ENCODE measurements at places on chromosomes 6 and 20.

DNA sequence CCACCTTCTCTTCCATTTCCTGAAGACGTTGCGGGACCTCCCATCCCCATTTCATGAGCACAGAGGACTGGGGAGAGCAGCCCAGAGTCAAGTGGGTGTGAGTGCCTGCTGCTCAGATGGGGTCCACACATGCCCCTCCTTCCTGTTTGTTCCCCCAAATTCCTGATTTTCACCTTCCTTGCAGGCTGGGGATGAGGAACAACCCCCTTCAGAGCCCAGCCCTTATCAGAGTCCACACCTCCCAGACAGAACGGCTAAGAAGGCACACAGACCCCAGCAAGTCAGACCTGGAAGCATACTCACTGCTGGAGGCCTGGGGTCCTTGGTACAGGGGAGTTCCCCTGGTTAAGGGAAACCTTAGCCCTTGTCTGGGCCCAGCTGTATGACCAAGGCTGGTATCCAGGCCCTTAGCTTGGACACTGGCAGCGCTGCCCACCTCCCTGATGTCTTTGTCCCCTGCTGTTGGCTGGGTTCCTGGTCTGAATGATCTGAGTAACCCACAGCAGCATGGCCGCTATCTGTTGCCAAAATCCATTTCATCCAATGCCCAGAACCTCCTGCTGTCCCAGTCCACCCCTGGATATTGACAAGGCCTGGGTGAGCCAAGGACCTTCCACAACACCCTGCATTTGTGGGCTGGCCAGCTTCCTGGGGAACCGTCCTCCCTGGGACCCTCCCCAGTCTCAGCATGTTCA lies 230.9 kb downstream of the SYNDIG1 start:
- no peak for DNase-seq

- DNase-seq: no peak
These were observed 31.5 kb downstream of the SULF2 start for GRCh38 chr20:47753576-47754387.

- DNase-seq: no peak
These were observed 1.1 kb downstream of the RNF39 start for GRCh38 chr6:30074331-30075093.

- no peak for DNase-seq
These were observed 138.3 kb upstream of the INSM1 start for GRCh38 chr20:20229595-20229994.

GRCh38 chr20:43364001-43364400 lies 93.7 kb upstream of the SRSF6 start:
- no peak for DNase-seq

DNA sequence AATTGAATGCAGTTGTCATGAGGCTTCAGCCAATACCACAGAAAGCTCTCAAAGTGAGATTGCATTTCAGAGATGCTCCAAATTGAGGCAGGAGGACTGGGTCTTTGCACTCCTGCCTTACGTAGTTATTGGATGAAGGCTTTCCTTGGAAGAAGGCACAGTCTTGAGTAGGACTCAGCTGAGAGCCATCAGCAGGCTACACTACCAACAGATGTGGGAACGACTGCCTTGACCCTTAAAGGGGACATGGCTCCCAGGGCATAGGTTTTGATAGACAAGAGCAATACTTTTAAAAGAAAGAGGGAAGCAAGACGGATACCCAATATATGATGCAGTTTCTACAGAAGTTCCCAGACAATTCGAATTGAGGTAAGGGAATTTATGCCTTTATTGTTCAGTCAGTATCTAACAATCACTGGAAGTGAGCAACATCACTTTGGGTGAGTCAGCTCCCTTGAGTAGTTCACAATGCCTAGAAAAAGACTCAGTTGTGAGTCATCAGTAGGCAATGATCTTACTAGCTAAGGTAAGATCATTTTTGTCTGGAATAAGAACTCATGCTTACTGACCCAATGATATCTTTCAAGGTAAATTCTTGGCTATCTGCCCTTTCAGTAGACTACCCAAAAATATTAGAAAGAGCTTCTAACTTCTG lies 390.8 kb downstream of the GJA1 start:
- no peak for DNase-seq

DNA sequence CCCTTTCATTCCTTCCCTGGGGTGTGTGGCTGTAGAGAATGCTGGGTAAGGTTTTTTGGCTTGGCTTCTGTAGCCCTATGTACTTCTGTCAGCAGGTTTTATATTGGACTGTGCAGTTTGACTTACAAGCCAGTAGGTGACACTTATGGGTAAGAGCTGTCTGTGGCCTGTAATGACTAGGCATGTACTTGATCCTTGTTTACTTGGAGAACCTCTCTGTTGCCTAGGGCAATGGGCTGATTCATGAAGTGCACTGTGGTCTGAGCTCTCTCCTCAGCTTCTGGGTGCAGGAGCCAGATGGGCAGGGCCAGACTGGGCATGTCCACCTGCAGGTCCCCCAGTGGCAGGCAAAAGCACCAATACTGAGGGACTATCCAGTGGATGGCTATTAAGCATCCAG lies 544.6 kb downstream of the ADGRB3 start:
- DNase-seq: no peak

DNA sequence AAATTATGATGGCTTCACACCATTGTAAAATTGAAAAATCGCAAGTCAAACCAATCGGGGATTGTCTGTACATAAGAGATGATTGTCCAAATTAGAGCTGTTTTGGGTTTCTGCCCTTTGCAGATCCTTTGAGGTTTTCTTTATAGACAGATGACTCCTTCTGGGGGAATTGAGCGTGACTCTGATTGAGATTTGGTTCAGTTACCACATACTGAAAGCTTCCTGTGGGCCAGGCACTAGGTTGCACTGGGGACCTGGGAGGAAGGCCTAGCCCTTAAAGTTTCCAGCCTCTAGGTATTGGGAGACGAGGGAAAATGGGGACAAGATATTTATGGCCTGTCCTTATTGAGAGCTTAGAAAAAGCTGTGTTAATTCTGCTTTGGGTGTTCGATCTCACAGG lies 9.2 kb downstream of the VAPB start:
- no peak for DNase-seq

GRCh38 chr20:60565551-60565950 lies 607.3 kb downstream of the CDH26 start:
- no peak for DNase-seq

GRCh38 chr6:80336911-80337310 lies 230.4 kb downstream of the BCKDHB start:
- DNase-seq: no peak

DNA sequence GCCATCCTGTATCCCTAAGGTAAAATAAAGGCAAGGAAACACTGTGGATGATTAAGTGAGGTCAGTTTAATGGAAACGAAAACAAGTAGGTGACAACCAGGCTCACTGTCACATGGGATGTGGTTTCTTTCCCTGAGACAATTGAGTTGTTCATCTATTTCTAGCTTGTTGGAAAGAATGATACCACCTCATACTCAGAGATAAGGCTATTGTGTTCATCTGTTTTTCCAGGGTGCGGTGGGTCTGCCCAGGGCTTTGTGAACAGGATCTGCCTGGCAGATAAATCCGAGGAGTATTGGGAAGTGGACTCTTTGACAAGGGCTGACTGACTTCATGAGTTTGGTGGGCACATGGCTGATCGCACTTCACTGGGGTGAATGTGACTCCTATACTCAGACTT lies 80.8 kb upstream of the TIAM2 start:
- DNase-seq: no peak

GRCh38 chr20:33437141-33437911 lies 6.2 kb downstream of the SNTA1 start:
- DNase-seq: no peak

DNA sequence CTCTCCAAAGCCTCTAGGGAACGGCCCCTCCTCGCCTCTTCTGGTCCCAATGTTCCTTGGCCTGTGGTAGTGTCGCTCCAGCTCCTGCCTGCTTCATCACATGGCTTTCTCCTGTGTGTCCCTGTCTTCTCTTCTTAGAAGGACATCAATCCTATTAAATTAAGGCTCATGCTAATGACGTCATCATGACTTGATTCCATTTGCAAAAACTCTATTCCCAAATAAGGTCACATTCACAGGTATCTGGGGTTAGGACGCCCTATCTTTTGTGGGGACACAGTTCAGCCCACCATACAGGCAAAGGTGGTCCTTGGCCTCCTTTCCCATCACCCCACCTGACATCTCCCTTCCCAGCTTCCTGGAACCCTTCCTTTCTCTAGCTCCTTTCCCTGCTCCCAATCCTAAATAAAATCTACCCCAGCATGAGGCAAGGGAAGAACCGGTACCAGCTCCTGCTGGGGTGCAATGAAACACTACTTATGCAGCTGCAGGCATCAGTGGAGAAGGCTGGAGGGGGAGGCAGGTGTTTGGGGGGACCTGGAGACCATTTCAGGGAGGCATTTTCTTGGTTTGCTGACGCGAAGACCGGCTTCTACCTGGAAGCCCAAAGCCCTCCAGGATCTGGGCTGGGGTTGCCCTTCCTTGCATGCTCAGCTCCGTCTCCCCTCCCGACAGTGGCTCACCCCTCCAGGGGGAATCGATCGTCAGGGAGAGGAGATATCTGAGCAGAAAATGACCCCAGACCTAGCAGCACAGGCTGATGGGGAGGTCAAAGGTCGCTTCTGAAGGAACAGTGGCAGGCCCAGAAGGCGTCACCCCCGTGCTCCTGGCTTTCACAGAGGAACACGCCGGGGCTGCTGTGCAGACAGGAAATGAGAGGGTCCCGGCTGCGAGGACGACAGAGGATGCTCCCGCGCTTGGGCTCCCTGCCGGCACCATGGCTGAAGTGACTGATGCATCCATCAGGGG lies 71.7 kb upstream of the QKI start:
- DNase-seq: no peak

DNA sequence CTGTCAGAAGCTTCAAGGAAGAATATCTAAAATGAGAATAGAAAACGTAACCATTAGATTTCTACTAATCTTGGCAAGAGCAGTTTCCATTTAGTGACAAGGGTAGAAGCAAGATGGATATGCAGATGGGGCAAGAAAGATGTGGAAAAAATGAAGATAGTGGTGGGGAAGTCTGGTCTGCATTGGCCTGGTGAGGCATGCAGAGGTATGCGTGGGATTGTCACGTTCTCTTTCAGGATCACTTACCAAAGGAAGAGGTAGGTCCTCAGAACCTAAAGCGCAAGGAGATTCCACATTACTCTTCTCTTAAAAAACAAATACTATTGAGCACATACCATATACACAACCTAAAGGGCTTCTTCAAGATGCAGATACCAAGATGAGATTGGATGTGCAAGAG lies 238.7 kb downstream of the UST start:
- DNase-seq: no peak

DNA sequence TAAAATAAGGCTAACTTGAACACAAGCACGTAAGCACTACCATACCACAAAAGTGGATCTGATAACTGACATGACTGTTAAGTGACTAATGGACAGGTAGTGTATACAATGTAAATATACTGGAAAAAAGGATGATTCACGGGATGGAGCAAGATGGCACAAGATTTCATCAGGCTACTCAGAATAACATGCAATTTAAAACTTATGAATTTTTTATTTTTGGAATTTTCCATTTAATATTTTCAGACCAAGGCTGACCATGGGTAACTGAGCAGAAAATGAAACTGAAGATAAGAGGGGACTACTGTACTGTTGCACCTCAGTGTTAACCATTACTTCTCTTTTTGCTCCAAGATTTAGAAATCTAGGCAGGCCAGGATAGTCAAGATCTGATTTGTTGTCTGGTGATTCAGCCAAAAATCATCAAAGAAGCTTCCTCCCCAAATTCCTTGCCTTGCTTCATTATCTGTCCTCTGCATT lies 45.4 kb downstream of the TPBG start:
- DNase-seq: no peak

GRCh38 chr20:52001999-52002666 lies 189.4 kb downstream of the ZFP64 start:
- no peak for DNase-seq

GRCh38 chr6:34015586-34015985 lies 130.3 kb downstream of the GRM4 start:
- no peak for DNase-seq

GRCh38 chr6:5138995-5139827 lies 54.1 kb downstream of the PPP1R3G start:
- no peak for DNase-seq

DNA sequence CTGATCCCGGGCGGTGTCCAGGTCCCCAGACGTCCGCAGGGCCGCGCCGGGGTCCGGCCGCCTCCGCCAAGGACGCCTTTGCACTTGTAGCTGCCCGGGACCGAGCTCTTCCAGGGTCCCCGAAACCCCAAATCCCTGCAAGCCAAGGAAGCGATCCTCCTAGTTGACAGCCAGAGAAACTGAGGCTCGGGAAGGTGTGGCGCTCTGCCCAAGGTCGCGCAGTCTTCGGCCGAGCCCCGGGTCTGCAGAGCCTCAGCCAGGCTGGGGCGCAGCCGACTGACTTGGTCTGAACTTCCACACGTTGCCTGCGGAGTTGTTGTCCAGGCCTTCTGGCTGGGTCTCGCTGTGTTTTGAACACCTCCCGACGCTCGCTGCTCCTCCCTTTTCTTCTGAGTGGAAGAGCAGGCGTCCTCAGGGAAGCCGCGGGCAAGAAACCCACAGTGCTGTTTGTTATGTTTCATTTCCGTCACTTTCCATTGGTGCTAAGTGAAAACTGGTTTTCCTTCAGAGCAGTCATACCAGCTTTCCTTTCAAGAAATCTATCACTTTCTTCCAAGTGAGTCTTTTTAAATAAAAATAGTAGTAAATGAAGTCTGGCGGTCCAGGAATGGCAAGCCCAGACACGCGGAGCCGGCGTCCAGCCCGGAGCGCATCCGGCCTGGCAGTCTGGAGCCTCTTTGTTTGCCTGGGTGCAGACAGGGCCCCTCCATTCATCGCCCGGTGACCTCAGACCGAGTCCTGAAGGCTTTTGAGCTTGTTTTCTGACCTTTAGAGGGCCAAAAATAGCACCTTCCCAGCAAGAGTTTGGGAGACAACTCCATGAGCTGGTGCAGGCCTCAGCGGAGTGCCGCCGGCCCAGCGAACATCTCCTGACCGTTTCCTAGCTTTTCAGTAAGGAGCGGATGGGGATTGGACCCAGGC lies 698 bp downstream of the FAM210B start:
- DNase-seq: peak; percentile 12

DNA sequence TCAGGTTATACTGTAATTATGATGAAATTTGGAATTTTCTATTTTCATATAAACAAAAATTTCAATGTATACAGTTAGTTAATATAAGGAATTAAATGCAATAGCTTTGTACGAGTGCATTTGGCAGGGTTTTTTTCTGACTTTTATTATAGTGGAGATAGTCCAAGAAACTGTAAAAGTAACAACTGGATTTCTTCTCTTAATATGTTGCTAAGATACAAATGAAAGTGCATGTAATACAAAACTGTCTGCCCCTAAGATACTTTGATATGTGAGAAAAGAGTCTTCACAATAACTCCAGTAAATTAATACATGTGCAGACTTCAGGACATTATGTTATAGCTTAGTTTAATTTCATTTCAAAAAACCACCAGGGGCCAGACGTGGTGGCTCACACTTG lies 721.4 kb downstream of the CBLN4 start:
- DNase-seq: no peak

DNA sequence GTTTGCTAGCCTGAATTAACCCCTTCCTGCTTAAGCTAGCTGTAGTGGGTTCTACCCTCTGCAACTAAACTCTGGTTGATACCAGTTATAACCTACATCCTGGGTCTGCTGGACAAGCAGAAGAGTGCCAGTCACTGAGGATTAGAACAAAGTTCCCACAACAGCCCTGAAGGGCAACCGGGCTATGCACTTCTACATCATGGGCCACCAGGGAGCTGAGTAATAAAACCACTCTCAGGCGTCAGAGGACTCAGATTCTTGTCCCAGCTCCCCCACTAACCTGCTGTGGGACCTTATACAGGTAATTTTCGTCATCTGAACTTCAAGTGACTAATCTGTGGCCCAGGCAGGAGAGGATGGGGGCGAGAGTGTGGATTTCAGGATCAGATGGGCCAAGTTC lies 56.8 kb downstream of the EYA2 start:
- DNase-seq: no peak

- no peak for DNase-seq
These were observed 1.9 kb upstream of the GJB7 start for GRCh38 chr6:87330961-87331360.

Data from progenitor cell of endocrine pancreas (in vitro differentiated cells).